ENCODE measurements at places on chromosomes 5 and 9.

- no peak for DNase-seq
Measured at GRCh38 chr9:71303351-71303750, 181.9 kb upstream of the TRPM3 start.

DNA sequence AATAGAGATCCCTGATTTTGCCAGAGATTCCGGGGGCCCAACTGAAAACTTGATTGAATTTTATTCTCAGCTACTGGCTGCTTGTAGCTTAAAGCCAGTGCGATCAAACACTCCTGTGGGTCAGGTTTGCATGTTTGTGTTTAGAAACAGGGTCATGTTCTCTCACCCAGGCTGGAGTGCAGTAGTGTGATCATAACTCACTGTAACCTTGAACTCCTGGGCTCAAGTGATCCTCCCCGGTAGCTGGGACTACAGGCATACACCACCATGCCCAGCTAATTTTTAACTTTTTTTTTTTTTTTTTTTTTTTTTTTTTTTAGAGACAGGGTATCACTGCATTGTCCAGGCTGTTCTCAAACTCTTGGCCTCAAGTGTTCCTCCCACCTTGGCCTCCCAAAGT, 66.6 kb downstream of the LRRC70 start:
- no peak for DNase-seq

- no peak for DNase-seq
Measured at GRCh38 chr9:28320616-28321015, 747.3 kb upstream of the C9orf72 start.

DNA sequence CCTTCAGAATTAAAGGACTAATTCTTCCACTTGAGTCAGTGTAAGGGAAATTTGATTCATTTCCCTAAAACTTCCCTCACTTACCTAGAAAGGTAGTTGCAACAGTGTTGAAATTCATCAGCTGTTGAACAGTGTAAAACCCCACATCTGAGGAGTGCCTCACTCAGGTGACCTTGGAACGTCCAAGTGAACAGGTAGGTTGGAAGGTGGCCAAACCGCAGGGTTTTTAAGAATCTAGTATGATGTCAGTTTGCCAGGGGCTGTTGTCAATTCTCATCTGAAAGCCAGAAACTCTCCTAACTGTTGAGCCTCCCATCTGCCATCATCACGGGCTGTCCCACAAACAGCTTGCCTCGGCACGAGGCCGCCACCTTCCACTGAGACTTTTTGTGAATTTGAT, 105.7 kb downstream of the TMEM174 start:
- DNase-seq, result no peak

- DNase-seq, result no peak
Measured at GRCh38 chr5:124477577-124477976, 268.9 kb downstream of the ZNF608 start.

DNA sequence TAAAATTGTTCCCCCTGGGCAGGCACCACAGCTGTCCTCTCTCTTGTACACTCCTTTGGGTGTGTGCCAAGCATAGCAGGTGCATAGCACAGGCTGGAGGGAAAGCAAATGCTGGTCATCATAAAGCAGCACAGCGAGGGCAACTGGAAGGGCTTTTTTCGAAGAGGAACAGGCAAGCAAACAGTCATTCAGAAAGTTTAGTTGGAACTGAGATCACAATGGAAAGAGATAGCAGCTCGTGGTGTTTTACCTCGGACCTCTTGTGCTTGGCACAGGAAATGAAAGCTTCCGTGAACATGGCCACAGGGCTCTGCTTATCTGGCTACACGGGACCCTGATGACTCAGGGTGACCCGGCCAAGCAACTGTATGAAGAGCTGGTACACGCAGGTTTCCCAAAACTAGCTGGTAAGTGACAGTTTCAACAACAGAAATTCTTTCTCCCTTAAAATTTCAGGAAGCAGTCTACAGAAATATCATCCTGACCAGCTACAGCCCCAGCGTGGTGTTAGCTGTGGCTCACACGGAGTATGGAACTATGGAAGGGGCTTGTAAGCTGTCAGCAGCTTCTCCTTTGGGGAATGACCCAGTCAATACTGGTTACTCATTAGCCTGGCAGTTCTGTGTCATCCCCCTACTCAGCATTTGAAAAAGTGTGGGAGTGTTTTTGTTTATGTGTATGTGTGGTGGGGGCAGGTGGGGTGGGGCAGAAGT, 48.1 kb downstream of the POC5 start:
- DNase-seq, result no peak

GRCh38 chr5:109387408-109387974, 22.3 kb downstream of the PJA2 start:
- no peak for DNase-seq

DNA sequence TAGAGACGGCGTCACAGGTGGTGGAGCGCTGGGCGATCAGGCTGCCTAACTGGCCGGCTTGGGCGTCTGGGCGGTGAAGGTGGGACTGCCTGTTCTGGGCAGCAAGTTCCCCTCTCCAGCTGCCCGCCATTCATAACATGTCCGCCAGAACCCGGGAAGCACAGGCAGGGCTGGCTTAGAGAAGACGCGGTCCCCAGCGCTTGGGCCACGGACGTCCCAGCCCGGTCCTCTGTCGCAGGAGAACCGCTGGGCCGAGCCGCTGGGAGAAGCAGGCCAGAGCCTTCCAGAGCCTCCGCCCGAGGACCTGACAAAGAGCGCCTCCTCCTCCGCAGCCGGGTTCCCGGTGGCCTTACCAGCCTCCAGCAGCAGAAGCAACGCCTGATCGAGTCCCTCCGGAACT, 15.2 kb upstream of the HAND1 start:
- no peak for DNase-seq

DNA sequence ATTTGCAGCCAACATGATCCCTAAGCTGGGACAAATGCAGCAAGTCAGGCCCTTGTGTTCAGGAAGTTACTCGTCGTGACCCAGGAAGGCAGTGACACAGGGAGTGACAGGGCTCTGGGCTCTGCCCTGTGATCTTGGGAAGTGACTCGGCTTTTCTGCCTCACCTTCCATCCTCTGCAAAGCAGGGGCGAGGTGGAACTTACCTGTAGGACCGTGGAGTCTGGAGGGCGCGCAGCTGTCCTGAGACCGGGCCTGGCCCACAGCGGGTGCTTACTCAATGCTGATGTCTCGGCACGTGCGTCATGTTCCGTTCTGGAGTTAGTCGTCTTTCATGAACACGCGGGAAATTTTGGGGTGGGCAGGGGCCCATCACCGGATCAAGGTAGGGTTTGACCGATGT, 22.8 kb upstream of the LPCAT1 start:
- DNase-seq, result no peak

DNA sequence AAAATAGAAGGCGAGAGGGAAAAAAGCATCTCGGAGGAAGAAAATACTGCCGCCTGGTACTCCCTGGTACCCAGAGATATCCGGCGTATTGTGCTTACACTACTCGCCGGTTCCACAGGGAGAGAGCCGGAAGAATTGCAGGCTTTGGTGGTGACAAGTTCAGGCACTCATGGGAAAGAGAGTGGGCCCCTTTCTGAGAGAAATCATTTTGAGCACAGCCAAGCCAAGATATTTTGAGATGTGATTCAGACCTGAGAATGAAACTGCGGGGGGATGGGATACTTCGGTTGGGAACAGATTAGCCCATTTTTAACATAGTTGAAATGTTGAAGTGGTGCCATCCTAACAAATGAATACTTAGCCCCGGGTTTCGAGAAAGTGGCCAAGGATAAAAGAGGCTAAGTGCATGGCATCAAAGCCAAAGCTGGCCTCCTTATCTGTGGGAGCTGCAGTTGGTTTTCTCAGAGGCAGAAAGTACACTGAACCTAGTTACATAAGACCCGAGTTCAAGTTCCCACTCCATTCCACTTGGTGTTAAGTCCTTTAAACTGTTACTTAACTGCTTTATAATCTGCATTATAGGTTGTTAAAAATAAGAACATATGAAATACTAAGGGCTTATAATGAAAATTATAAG, 62.7 kb downstream of the SLC1A3 start:
- DNase-seq, result no peak

GRCh38 chr5:1336749-1337488, 8.0 kb downstream of the CLPTM1L start:
- DNase-seq, result no peak

DNA sequence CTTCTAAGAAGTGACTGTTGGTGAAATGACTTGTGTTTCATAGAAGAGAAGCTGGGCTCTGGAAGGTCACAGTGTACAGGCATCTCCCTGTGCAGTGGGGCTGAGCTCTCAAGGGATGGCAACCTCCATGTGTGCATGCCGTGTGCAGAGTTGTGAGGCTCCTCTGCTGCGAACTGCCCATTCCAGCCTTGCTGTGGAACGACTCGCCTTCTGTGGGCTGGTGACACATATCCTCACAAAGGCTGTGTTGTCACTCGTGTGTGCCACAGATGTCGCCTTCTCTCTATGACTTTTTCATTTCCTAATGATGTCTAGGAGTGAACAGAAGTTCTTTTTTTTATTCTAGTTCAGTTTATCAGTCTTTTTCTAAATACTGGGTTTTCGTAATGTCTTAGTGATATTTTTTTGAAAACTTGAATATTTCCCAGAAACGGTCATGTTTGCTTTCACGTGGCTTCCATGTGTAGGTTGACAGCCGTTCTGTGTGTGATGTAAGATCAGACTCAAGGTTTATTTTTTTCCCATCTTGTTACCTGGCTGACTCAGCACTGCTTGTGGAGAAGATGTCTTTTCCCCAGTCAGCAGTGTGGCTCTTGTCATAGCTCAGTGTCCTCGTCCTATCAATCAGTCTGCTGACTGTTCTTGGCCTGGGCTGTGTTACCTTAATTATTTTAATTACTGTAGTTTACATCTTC, 57.3 kb upstream of the CACNA1B start:
- no peak for DNase-seq

DNA sequence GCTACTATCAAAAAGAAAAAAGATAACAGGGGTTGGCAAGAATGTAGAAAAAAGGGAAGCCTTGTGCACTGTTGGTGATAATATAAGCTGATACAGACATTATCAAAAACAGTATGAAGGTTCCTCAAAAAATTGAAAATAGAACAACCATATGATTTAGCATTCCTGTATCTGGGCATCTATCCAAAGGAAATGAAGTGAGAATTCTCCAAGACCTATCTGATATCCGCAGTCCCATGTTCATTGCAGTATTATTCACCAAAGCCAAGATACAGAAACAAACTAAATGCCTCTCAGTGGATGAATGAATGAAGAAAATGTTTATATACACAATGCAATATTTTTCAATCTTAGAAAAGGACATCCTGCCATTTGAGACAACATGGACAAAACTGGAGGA, 1943.3 kb downstream of the MAT2B start:
- no peak for DNase-seq

- DNase-seq, result no peak
Measured at GRCh38 chr9:89528540-89528939, 30.6 kb upstream of the SEMA4D start.

DNA sequence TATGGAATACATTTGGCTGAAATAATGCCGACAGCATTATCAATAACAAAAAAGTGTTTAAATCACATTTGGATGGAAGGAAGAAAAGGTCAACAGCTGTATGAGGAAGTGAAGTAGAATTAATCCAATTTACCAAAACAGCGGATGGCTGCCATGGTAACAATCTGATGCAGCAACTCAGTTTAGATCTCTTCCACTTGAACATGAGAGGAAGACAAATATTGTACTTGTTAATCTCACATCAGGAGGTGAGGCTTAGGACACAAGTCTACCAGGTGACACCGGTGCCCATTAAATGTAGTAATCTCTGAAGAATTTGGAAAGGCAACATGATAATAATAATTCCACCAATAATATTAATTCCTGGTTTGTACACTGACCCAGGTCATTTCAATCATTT, 2.4 kb downstream of the RASEF start:
- DNase-seq, result no peak

- DNase-seq, result no peak
Measured at GRCh38 chr5:55903121-55903701, 52.1 kb downstream of the IL31RA start.

DNA sequence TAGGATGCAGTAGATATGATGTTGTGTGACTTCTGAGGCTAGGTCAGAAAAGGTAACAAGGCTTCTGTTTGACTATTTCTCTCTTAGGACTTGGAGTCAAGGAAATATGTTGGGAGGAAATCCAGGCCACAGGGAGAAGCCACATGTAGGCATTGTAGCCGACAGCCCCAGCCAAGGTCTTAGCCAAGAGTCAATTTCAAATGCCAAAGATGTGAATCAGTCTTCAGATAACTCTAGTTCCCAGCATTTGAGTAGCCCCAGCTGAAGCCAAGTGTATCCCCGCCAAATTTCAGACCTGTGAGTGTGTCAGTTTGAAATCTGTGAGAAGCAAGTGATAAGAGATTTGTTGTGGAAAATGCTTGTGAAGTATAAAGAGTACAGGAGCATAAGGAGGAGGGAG, 38.1 kb upstream of the ISL1 start:
- no peak for DNase-seq

GRCh38 chr9:30349526-30350513, 2034.6 kb upstream of the ACO1 start:
- no peak for DNase-seq

- DNase-seq, result peak; percentile 60
Measured at GRCh38 chr5:107672211-107673038, 1.7 kb upstream of the EFNA5 start.
